CD8-positive, alpha-beta memory T cell (primary cell): ENCODE measurements at places on chromosomes 7 and 10. TPM values are rescaled to one million over a fixed set of nuclear protein-coding genes. Genes with fewer than 3 reads are reported as not detected.

Gene PDIA4
- total RNA-seq: 92.1 TPM

Gene GIGYF1
- 51.4 TPM for total RNA-seq

Gene LIPK
- not detected for total RNA-seq

Gene NME8
- total RNA-seq: not detected

Gene PRKCQ
- total RNA-seq: 46.7 TPM

Gene UNC5B
- 0.11 TPM for total RNA-seq

Gene NPSR1
- total RNA-seq: not detected

Gene PPP1R3C
- not detected for total RNA-seq

Gene ADK
- 65.1 TPM for total RNA-seq

Gene GIMAP5
- 63.9 TPM for total RNA-seq

Gene OIT3
- not detected for total RNA-seq

Gene ANKRD61
- not detected for total RNA-seq

DNA sequence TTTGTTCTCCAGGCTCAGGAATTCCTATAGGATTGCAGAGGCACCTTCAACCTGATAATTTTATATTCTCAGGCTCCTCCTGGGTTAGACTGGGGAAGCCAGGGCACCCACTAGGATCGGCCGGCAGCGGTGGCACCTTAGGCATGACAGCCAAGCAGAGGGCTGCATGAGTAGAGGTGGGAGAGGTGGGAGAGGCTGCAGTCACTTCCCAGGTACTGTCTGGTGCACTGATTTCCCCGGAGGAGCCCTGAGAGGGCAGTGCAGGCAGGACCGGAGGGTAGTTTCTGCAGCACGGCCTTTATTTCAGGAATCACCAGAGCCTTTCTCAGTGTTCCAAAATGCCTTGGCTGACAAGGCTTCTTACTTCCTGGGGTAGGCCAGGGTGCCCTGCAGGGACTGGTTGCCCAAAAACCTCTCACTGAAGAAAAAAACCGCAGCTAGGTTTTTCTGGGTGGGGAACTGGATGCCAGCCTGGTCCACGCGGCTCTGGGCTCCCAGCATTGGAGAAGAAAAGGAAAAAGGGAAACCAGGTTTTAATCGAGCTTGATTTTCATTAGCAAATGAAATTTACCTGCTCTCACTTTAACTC is 3.6 kb upstream of the HOXA13 start:
- no peak for DNase-seq
- H3K4me1 ChIP-seq: peaks cover 29% of the 10 kb centered on the region
- H3K4me3 ChIP-seq: no peak overlapping the region
- no peaks in the 10 kb centered on the region for H3K36me3 ChIP-seq
- peaks cover 83% of the 10 kb centered on the region for H3K27me3 ChIP-seq
- no peak overlapping the region for H3K27ac ChIP-seq

GRCh38 chr7:157432541-157432956 is 95.7 kb downstream of the DNAJB6 start:
- H3K4me3 ChIP-seq: no peak overlapping the region
- no peaks in the 10 kb centered on the region for H3K27me3 ChIP-seq
- no peaks in the 10 kb centered on the region for H3K36me3 ChIP-seq
- H3K4me1 ChIP-seq: peaks cover 10% of the 10 kb centered on the region

DNA sequence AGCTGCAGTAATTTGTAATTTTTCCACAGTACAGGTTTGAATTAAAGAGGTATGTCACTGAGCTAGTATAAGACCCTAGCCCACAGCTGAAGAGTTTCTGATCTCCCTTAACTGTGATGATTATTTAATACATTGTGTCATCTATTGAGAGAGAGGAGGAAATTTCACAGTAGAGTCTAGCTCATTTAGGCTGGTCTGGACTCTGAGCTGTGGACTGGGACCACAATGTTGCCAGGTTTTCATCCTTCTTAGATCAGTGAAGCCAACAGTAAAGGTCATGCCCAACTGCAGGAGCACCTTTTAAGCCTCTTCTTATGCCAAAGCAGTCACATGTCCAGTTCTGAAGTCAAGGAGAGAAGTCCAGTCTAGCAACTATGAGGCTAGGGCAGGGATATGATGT is 8.9 kb downstream of the TES start:
- no peaks in the 10 kb centered on the region for H3K27me3 ChIP-seq
- H3K4me1 ChIP-seq: peaks cover 95% of the 10 kb centered on the region
- no peak overlapping the region for H3K27ac ChIP-seq
- H3K4me3 ChIP-seq: no peak overlapping the region
- no peak for DNase-seq

- no peaks in the 10 kb centered on the region for H3K36me3 ChIP-seq
- no peak overlapping the region for H3K4me3 ChIP-seq
- H3K27me3 ChIP-seq: no peaks in the 10 kb centered on the region
- no peak for DNase-seq
Observed at GRCh38 chr10:77899080-77899477, 27.5 kb downstream of the DLG5 start.

DNA sequence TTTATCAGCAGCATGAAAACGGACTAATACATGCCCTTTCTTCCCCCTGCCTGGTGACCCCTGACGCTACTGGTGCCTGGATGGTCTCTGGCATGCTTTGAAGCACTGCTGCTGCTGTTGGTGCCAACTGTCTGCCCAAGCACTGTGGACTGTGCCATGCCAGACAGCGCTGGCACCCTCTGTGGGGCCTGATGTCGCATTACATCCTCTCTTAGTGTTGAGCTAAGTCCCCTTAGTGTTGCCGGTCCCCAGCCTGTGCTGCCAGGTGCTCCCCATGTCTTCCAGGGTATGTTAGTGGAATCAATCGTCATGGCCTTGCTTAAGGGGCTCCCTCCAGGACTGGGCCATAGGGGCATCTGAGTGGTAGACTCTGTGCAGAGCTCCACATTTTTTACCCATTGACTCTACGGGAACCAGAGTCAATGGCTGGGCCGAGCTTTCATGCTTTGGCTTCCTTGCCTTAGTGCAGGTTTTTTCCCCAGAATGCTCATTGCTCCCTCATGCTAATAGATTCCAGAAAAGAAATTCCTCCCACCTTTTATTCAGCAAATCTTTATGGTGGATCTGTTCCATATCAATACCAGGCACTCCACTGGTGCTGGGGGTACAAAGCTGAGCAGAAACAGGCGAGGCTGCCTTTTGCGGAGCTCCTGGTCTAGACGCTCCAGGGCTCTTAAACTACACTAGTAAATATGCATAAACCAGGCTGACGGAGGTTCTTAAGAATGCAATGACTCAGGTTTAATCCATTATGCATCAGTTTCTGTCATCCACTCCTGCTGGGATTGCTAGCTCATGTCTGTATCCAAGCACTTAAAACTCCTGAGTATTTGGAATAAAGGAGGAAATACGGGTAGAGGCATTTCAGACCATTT is 21.8 kb upstream of the MRC1 start:
- no peaks in the 10 kb centered on the region for H3K36me3 ChIP-seq
- H3K27ac ChIP-seq: no peak overlapping the region
- no peak overlapping the region for H3K4me3 ChIP-seq

DNA sequence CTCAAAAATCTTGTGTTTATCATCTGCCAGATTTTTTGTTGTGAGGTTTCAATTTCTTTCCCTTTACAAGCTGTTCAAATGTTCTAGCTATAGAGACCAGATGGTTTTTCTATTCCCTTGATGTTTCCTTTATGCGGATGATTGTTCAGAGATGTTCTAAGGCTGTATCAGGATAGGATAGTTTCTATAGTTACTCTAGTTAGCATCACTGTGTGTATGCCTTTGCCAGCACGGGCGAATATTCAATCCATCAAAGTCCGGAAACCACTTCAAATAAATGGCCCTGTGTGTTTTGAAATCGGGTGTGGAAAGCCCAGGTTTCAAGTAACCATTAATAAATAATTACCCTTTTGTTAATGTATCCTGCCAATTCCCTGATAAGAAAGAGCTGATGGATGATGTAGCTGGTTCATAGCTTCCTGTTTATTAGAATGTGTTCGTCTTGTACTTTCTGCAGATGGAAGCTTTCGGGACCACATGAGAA is 149.8 kb upstream of the PRKCQ start:
- no peak for DNase-seq
- no peak overlapping the region for H3K4me3 ChIP-seq
- no peak overlapping the region for H3K27ac ChIP-seq
- H3K4me1 ChIP-seq: no peaks in the 10 kb centered on the region
- peaks cover 14% of the 10 kb centered on the region for H3K27me3 ChIP-seq

DNA sequence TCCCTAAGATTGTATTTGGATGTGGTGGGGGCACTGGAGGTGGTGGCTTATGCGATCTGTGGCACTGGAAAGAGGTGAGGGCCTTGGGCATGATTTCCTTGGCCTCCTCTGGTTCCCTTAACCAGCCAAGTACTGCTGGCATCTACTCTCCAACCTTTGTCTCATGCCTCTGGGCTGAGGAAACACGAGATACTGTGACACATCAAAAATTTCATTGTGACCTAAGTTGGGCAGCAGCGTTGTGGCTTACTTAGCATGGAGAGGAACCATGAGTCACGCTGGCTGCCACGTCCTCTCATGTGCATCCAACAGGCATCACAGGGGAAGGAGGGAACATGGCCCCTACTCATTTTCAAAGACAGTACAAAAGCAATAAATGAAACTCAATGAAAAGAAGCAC is 29.7 kb upstream of the GSDME start:
- H3K36me3 ChIP-seq: no peaks in the 10 kb centered on the region
- no peak for DNase-seq
- no peak overlapping the region for H3K27ac ChIP-seq
- H3K4me3 ChIP-seq: no peak overlapping the region
- H3K27me3 ChIP-seq: no peaks in the 10 kb centered on the region

DNA sequence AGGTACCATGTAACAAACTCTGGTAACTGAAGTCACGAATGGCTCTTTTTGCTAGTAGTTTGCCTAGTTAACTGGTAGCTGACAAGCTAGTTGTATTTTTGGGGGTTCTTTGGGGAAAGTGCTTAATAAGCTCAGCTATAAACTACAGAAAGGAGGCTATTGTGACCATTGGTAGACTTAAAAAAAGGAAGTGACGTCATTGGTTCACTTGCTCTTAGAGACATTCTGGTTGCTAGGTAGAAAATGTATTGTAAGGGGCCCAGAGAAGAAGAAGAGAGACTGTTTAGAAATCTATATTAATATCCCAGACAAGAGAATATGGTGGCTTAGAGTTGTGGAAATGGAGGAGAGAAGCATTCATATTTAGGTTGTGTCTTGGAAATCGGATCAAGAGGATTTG is 103.0 kb downstream of the NXPH1 start:
- no peaks in the 10 kb centered on the region for H3K27me3 ChIP-seq
- no peaks in the 10 kb centered on the region for H3K4me1 ChIP-seq

DNA sequence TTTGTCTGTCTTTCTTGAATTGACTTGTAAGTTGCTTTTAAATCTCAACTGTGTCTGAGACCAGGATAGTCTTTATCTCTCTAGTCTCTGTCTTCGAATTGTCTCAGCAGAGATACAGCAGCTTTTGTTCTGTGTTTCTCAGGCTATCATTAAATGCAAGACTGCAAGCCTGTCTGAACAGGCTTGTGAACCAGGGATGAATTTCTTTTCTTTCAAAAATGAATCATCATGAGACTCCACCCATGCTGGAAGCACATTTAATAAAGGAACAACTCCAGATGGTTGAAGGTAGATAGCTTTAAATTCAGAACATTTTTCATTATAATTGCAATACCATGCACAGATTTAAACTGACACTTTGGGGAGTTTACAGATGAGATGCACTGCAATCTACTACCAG is 155.9 kb downstream of the SEC23IP start:
- DNase-seq: no peak
- no peak overlapping the region for H3K4me3 ChIP-seq
- H3K4me1 ChIP-seq: no peaks in the 10 kb centered on the region
- no peaks in the 10 kb centered on the region for H3K36me3 ChIP-seq
- no peak overlapping the region for H3K27ac ChIP-seq

GRCh38 chr10:103452506-103453230 is 498 bp upstream of the CALHM2 start:
- H3K27ac ChIP-seq: no peak overlapping the region
- H3K27me3 ChIP-seq: no peaks in the 10 kb centered on the region
- peaks cover 8% of the 10 kb centered on the region for H3K36me3 ChIP-seq
- H3K4me3 ChIP-seq: peak overlapping the region; percentile 78

DNA sequence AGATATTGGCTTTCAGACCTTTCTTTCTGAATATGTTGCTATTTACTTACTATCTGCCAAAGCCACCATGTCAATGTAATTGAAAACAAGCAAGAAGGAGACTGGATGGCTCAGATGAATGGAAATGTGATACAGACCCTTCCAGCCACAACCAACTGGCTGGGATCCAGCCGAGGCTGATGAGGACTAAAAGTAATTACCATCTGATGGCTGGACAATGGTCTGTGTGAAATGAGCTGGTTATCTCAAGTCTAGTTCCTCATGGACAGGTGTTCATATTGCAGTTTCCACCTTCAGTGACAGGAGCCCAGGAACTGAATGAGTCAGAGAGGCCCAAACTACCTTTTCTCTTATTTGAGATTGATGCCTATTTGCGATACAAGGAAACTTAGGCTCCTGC is 267.5 kb downstream of the GATA3 start:
- H3K36me3 ChIP-seq: no peaks in the 10 kb centered on the region
- no peak overlapping the region for H3K4me3 ChIP-seq
- no peak overlapping the region for H3K27ac ChIP-seq
- H3K27me3 ChIP-seq: no peaks in the 10 kb centered on the region

- H3K4me1 ChIP-seq: no peaks in the 10 kb centered on the region
- no peak overlapping the region for H3K27ac ChIP-seq
- no peak for DNase-seq
- no peaks in the 10 kb centered on the region for H3K36me3 ChIP-seq
Observed at GRCh38 chr10:121158988-121159579, 307.9 kb downstream of the WDR11 start.

GRCh38 chr7:9761224-9761623 is 1212.4 kb upstream of the PHF14 start:
- H3K4me1 ChIP-seq: no peaks in the 10 kb centered on the region
- H3K36me3 ChIP-seq: no peaks in the 10 kb centered on the region
- no peak overlapping the region for H3K27ac ChIP-seq
- no peak for DNase-seq

- peaks cover 33% of the 10 kb centered on the region for H3K4me1 ChIP-seq
- DNase-seq: no peak
- no peak overlapping the region for H3K4me3 ChIP-seq
Observed at GRCh38 chr10:71835671-71836595, 15.1 kb downstream of the PSAP start.

GRCh38 chr10:133325440-133326222 is 11.1 kb downstream of the CALY start:
- DNase-seq: no peak
- H3K4me3 ChIP-seq: peak overlapping the region; percentile 34
- H3K36me3 ChIP-seq: no peaks in the 10 kb centered on the region
- H3K27me3 ChIP-seq: peaks cover 39% of the 10 kb centered on the region
- H3K4me1 ChIP-seq: peaks cover 20% of the 10 kb centered on the region
